Astrocyte (in vitro differentiated cells and primary cell): ENCODE measurements at places on chromosomes 4 and X.
A peak's percentile ranks its signal among the peaks of the same experiment; 100 is the strongest.

DNA sequence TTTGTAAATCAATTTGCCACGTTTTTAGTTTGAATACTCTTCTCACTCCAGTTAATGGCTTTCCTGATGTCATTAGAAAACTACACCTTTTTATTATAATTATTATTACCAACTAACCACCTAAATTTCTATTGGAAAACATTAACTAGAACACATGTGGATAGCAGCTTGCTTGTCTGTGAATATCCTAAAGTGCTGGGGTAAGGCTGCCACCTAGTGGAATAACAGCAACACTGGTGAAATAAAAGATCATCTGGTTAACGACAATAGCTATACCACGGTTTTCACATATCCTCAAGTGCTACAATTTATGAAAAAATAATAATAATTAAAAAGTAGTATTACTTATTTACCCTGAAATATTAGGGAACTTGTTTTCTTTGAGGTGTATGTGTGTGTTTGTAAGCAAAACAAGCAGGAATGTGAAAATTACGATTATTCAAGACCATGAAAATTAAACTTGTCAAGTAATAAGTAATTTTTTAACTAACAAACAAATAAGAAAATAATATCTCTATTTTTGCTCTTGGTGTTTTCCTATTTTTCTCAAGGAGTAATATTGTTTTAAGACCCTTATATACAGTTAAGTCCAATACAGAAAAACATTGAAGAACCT lies 130.1 kb upstream of the TECRL start:
- DNase-seq, result peak; percentile 31

DNA sequence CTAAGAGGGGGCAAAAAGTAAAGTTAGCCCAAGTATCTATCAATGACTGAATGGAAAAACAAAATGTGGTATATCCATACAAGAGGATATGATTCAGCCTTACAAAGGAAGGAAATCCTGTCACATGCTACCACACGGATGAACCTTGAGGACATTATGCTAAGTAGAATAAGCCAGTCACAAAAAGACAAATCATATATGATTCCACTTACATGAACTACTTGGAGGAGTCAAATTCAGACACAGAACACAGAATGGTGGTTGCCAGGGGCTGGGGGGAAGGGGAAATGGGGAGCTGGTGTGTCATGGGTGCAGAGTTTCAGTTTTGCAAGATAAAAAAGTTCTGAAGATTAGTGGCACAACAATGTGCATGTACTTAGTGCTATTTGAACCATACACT lies 101.8 kb downstream of the SH3KBP1 start:
- no peak for DNase-seq

DNA sequence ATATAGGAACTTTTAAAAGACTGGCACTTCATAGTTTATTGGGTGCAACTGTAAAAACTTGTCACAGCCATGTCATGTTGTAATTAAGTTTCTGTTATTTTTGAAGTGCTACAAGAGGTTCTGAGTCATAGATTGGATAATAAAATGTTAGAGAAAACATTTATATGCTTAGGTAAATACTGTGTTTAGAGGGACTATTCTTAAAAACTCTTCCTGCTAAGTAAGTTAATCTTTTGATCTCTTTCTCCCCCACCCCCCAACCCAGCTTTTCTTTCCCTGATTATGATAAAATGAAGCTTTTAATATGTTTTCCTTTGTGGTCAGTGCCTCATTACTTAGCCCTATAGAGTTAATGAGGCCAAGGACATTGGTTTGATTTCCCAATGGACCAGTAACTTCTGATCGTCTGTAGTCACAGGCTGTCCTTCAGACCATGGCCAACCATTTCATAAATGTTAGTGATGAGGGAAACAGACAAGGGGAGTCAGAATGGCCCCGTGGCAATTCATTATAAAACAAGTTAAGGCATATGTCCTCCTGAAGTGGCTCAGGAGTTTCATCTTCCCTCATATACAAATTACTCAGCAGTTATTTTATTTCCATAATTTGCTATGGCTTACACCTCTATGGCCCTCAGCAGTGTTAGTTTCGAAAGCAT lies 3.9 kb upstream of the PDLIM5 start:
- DNase-seq, result no peak

GRCh38 chrX:52556741-52557140 lies 39.9 kb upstream of the XAGE1B start:
- DNase-seq, result no peak

DNA sequence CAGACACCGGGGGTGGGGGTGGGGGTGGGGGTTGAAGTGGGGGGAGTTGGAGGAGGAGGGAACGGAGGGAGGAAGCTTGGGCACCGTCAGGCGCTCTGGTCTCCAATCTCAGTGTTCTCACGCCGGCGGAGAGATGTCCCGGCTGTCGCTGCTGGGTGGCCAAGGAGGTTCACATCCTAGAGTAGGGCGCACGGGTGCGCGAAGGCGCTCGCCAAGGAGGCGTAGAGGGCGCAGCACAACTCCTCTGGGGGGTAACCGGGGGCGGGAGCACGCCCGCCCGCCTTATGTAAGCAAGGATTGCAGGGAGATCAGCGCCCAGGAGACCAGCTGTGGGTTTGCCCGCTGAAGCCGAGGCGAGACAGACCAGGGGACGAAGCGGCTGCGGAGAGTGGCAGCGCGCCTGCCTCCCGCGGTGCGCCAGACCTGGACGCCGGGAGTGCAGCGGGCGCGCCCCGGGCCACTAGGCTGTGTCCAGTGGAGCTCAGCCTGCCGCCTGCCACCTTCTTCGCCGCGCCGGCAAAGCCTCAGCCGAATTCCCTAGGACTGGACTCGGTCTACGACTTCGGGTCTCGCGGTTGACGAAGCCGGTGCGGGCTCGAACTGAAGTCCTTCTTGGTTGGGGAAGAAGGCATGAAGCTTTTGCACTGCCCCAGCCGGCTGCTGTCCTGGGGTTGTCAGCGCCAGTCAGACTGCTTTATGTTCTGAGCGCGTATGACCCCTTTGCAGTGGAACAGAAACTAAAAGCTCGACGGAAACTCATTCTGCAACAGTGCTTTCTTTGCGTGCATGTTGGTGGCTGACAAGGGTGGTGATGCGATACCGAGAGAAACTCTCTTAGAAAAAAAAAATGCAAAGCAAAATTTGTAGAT lies 707 bp upstream of the UNC5C start:
- peak; percentile 52 for DNase-seq

DNA sequence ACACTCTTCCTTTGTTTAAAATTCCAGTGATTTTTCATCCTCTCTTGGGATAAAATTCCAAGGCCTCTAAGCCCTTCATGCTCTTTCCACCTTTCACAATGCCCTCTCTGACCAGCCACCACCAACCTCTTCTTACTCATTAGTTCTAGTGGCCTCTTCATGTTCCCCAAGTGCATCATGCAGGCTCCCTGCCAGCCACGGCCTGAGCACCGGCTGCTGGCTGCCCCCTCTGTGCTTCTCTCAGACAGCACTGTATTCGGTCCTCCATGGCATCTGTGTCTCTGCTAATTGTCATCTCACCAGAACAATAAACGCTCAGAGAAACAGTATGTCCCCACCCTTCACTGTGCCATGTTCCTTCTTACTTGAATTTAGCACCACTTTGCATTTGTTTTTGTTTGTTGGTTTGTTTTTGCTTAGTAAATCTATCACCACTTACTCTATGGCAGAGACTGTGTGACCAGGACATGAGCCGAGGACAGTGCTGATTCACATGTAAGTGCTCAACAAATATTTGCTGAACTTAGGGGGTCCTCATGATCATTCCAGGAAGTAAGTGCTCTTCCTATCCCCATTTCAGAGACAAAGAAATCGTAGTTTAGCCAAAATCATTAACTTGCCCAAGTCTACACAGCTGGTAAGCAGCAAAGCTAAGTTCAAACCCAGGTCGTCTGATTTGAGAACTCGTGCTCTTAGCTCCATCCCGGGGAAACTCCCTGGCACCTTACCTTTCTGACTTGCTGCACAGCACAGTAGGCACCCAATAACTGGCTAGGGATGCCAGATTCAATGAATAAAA lies 77.1 kb upstream of the UCP1 start:
- no peak for DNase-seq

- no peak for DNase-seq
Observed at GRCh38 chr4:168835880-168836454, 174.1 kb downstream of the CBR4 start.

DNA sequence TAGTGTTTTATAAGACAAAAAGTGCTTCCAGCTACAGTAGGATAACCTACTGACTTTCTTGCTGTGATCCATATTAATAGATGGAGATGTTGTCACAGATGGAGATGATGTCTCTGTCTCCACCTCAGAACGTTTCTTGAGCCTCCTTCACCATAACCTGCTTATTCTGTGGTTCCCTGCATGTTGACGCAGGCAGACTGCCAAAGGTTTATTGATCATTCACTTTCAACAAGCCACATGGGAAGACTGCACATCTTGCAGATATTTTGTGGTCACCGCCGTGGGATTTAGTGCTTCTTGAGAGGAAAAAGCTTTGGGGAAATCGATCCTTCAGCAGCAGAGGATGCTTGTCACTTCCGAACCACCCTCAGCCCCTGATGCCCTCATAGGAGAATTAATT lies 943.0 kb upstream of the PRKX start:
- DNase-seq, result no peak

DNA sequence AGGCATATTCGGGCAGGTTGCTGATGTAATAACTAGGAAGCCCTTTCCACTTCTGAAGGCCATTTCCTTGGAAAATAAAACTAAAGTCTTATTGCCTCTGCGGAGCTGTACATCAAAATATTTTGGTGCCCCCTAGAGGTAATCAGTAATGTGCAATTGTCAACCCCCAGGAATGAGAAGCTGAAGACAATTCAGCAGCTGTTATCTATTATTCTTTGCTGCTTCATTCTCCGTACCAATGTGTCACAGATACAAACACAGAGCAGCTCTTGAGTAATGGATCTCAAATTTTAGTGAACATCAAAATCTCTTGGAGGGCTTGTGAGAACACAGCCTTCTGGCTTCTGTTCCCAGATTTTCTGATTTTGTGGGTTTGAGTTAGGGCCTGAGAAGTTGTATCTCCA lies 3.5 kb upstream of the SLIT2 start:
- DNase-seq, result peak; percentile 45

- DNase-seq, result no peak
Observed at GRCh38 chr4:175062183-175062592, 144.0 kb downstream of the ADAM29 start.

DNA sequence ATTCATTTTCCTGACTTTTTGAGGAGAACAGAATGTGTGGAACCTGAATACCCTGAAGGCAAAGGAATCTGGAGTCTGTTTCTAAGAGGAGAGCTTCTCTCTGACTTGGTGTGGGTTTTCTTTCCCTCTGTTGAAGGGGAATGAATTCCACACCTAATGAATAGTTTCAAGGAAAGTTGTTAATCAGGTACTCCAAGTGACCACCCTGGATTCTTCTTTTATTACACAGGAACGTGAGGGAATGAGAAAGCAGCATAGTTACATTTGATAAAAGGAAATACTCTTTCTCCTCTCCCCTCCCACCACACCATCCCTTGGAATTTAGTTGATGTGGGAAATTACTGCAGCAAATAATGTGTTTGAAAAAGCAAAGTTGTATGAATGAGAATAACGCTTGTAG lies 29.7 kb downstream of the SLIT2 start:
- DNase-seq, result no peak

- no peak for DNase-seq
Observed at GRCh38 chr4:124902001-124902515, 189.5 kb upstream of the ANKRD50 start.

DNA sequence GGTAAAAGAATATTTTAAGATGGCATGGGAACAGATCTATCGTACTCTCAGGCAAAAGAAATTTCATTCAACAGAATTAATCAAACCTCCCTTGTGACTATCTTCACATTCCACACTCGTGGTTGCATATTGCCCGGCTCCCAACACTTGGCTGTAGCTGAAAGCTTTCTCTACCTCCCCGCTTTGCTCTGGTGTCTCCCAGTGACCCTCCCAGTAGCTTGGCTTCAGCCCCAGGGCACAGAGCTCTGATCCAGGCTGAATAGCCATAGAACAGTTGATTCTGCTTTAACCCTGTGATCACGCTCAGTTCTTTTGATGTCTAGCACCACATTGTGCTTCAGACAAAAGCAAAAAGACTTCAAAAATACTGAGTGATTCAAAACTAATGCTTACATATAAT lies 24.6 kb downstream of the SLC7A11 start:
- no peak for DNase-seq

DNA sequence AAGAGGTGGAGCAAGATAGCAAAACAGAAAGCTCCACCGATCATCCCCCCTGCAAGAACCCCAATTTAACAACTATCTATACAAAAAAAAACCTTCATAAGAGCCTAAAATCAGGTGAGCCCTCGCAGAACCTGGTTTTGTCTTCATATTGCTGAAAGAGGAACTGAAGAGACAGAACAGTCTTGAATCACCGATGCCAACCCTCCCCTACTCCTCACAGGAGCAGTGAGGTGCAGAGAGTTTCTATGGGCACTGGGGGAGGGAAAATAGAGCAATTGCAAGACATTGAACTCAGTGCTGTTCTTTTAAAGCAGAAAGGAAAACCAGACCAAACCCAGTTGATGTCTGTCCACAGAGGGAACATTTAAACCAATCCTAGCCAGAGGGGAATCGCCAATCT lies 1370.3 kb downstream of the FAM133A start:
- DNase-seq, result no peak

- no peak for DNase-seq
Observed at GRCh38 chr4:4320951-4321714, 31.1 kb downstream of the ZBTB49 start.

DNA sequence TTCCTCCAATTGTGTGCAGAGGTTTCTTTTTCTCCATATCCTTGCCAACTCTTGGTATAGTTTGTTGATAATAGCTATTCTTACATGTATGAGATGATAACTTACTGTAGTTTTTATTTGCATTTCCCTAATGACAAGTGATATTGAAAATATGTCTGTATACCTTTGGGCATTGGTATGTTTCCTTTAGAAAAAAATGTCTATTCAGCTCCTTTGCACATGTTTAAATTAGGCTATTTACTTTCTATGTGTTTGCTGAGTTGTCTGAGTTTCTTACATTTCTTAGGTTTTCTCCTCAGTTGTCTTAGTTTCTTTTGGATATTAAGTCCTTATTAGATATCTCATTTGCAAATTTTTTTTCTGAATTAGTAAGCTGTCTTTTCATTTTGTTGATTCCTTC lies 487.3 kb upstream of the EPHA5 start:
- no peak for DNase-seq

DNA sequence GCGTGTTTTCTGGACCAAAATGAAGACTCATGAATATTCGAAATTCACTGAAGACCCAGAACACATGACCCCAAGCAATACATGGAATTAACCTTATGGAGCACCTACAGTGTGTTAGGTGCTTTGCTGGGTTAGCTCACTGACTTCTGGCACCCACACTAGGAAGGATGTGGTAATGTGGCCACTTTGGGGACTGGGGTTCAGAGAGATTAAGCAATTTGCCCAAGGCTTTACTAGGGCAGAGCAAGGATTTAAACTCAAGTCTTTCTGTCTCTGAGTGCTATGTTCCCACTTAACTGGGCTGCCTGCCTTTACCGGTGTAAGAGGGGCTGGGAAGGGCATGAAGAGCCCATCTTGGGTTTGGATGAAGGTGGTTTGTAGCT lies 162.0 kb upstream of the ATP6AP2 start:
- no peak for DNase-seq
